Mesothelial cell of epicardium (in vitro differentiated cells): ENCODE measurements at places on chromosomes 4 and X. TPM values are rescaled to one million over a fixed set of nuclear protein-coding genes. Genes with fewer than 3 reads are reported as not detected.

GRCh38 chrX:723781-724180 is 93.2 kb downstream of the SHOX start:
- no peak for DNase-seq
- no peaks in the 10 kb centered on the region for H3K27me3 ChIP-seq
- H3K27ac ChIP-seq, result no peak overlapping the region
- H3K4me3 ChIP-seq, result no peak overlapping the region

- peaks cover 10% of the 10 kb centered on the region for H3K4me1 ChIP-seq
- H3K36me3 ChIP-seq, result no peaks in the 10 kb centered on the region
- peaks cover 26% of the 10 kb centered on the region for H3K27me3 ChIP-seq
- no peak overlapping the region for H3K4me3 ChIP-seq
Measured at GRCh38 chr4:188408244-188409030, 269.2 kb downstream of the TRIML1 start.

GRCh38 chr4:7124689-7125442 is 57.0 kb upstream of the GRPEL1 start:
- DNase-seq, result no peak
- no peak overlapping the region for H3K4me3 ChIP-seq
- H3K36me3 ChIP-seq, result no peaks in the 10 kb centered on the region

DNA sequence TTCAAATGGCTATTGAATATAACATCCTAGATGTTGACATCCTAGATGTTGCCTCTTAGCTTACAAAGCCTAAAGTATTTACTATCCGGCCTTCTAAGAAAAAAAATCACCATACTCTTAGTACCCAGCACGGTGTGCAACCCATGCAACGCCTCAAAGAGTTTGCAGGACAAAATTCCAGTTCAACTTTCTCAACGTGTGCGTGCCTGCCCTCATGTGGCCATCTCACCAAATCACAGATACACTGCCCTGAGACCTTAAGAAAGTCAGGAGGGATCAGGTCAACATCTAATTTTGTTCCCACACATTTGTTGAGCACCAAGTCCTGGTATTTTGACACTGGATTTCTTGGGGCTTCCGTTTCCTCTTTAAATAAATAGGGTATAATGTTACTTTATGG is 68.3 kb downstream of the CRMP1 start:
- peaks cover 63% of the 10 kb centered on the region for H3K36me3 ChIP-seq
- H3K4me1 ChIP-seq, result no peaks in the 10 kb centered on the region
- no peak for DNase-seq
- no peak overlapping the region for H3K4me3 ChIP-seq
- no peak overlapping the region for H3K27ac ChIP-seq
- no peaks in the 10 kb centered on the region for H3K27me3 ChIP-seq

DNA sequence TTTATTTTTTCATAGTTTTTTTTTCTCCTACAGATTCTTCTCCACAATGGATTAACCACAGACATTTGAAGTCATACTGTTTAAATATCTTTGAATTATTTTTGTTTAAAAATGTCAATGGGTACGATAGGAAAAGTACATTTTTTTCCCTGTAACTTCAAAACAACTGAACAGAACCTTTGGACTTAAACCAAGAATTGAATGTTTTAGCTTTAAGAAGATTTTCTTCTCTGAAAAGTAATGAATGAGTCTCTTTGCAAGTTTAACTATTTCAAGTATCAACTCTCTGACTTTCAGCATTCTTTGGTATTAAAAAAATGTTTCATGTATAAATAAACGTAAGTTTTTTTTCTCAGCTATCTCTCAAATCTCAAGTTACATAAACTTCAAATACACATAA is 364.3 kb downstream of the FBXO8 start:
- no peak for DNase-seq
- H3K27ac ChIP-seq, result no peak overlapping the region
- no peaks in the 10 kb centered on the region for H3K36me3 ChIP-seq
- H3K4me1 ChIP-seq, result peaks cover 23% of the 10 kb centered on the region
- H3K27me3 ChIP-seq, result no peaks in the 10 kb centered on the region

DNA sequence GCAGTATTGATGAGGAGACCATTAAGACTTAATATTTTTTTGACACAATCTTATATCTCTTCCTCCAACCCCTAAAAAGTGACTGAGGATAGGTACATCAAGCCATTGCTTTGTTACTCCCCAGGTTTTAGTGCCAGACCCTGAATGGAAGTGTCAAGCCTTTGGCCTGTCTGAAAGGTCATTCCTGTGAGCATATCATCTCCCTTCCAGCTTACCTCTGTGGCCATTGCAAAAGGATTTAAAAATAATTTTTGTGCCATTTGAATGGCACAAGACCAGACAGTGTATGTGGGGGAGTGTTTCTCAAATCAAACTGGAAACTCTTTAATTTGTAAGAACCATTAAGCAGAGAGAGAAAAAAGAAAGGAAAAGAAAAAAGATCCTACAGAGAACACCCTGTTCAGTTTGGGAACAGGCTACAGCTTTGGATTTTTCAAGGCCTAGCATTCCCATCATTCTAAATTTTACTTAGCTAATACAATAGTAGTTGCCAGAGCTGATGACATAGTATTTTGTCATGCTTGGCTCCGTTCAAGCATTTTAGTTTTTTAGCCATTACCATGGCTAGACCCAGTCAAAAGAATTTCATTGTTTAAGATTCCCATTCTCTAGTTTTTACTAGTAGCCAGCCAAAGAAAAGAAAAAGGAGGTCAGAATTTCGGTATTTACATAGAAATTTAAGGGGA is 49.6 kb downstream of the HPF1 start:
- H3K36me3 ChIP-seq, result peaks cover 27% of the 10 kb centered on the region
- no peaks in the 10 kb centered on the region for H3K4me1 ChIP-seq
- H3K27me3 ChIP-seq, result no peaks in the 10 kb centered on the region
- no peak for DNase-seq
- no peak overlapping the region for H3K4me3 ChIP-seq

GRCh38 chr4:82599336-82599735 is 37.5 kb upstream of the TMEM150C start:
- DNase-seq, result no peak
- no peak overlapping the region for H3K27ac ChIP-seq

- DNase-seq, result no peak
- H3K36me3 ChIP-seq, result peaks cover 9% of the 10 kb centered on the region
- H3K4me3 ChIP-seq, result no peak overlapping the region
Measured at GRCh38 chr4:152968806-152969394, 32.8 kb downstream of the FHDC1 start.

- no peaks in the 10 kb centered on the region for H3K36me3 ChIP-seq
- no peaks in the 10 kb centered on the region for H3K27me3 ChIP-seq
- DNase-seq, result peak; percentile 64
- peak within 1 kb of the TSS; percentile 94 for H3K27ac ChIP-seq
- H3K4me3 ChIP-seq, result peak within 1 kb of the TSS; percentile 83
- peaks cover 40% of the 10 kb centered on the region for H3K4me1 ChIP-seq
Measured at GRCh38 chrX:50813843-50814661, at the start of gene SHROOM4. Gene SHROOM4 (minus strand): TSS chrX:50814194. CDS start chrX:50814018, 176 bp downstream.

- H3K27me3 ChIP-seq, result no peaks in the 10 kb centered on the region
- H3K36me3 ChIP-seq, result no peaks in the 10 kb centered on the region
- H3K27ac ChIP-seq, result no peak overlapping the region
- no peaks in the 10 kb centered on the region for H3K4me1 ChIP-seq
Measured at GRCh38 chr4:153064571-153064970, 128.4 kb downstream of the FHDC1 start.

- H3K27me3 ChIP-seq, result no peaks in the 10 kb centered on the region
- no peaks in the 10 kb centered on the region for H3K36me3 ChIP-seq
- no peak overlapping the region for H3K4me3 ChIP-seq
- peak overlapping the region; percentile 62 for H3K27ac ChIP-seq
Measured at GRCh38 chr4:7435471-7436061, 836 bp upstream of the PSAPL1 start.

- H3K36me3 ChIP-seq, result no peaks in the 10 kb centered on the region
- DNase-seq, result no peak
- H3K27me3 ChIP-seq, result peaks cover 19% of the 10 kb centered on the region
- peak overlapping the region; percentile 69 for H3K4me3 ChIP-seq
Measured at GRCh38 chrX:40168480-40169011, 70.8 kb upstream of the BCOR start.

GRCh38 chr4:107721436-107722100 is 1.5 kb upstream of the PAPSS1 start:
- H3K27me3 ChIP-seq, result no peaks in the 10 kb centered on the region
- DNase-seq, result no peak
- peak overlapping the region; percentile 97 for H3K4me3 ChIP-seq
- H3K36me3 ChIP-seq, result no peaks in the 10 kb centered on the region

DNA sequence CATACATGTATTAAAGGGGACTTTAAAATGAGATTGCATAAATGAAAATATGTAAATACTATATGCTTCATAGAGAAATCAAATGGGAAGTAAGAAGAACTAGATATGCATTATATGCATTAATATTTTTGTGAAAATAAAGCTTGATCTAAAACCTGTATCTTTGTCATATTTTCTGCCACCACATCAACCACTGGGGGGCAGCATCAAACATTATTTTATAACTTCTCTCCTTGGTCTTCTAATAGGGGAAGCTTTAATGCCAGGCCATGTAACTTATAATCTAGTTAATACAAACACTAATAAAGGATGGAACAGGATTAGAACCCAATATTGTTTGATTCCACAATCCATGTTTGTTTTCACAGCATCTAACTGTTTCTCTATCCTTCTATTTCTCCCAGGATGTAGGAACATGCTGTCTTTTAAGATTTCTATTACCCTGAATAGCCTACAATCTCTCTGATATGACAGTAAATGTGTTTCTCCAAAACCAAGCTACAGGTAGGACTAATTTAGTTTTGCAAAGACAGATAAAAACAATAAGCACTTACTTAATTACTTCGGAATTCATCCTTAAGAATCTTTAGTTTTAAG is 10.0 kb downstream of the QRFPR start:
- no peak overlapping the region for H3K27ac ChIP-seq
- no peaks in the 10 kb centered on the region for H3K36me3 ChIP-seq
- H3K4me1 ChIP-seq, result peaks cover 15% of the 10 kb centered on the region
- DNase-seq, result peak; percentile 56
- H3K4me3 ChIP-seq, result no peak overlapping the region
- peaks cover 40% of the 10 kb centered on the region for H3K27me3 ChIP-seq

FGF13 gene
- total RNA-seq, result 0.72 to 1.4 TPM (median 1.1 TPM) in 3 replicates

GRCh38 chr4:110850461-110851442 is 227.9 kb upstream of the PITX2 start:
- H3K4me1 ChIP-seq, result peaks cover 43% of the 10 kb centered on the region
- no peak for DNase-seq
- H3K4me3 ChIP-seq, result peak overlapping the region; percentile 40
- peak overlapping the region; percentile 26 for H3K27ac ChIP-seq

DNA sequence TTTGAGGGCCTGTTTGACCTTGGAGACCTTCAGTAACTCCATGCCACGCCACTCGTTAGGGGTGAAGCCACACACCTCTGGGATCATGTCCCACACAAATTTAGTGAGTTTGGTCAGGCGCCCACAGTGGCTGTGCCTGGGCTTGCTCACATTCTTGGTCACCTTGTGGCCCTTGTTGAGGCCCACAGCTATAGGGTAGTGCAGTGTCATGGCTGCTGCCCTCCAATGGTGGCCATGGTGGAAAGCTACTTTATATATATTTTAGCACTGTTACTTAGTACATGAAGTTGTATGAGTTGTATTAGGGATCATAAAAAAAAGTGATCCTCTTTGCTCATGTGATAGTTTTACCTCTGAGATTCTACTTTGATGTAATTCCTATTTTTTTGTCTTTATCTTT is 985 bp upstream of the CXCL11 start:
- H3K27ac ChIP-seq, result no peak overlapping the region
- H3K4me3 ChIP-seq, result no peak overlapping the region
- no peaks in the 10 kb centered on the region for H3K36me3 ChIP-seq
- no peaks in the 10 kb centered on the region for H3K4me1 ChIP-seq
- peaks cover 1% of the 10 kb centered on the region for H3K27me3 ChIP-seq

GRCh38 chr4:3481783-3482393 is 18.8 kb downstream of the DOK7 start:
- H3K27ac ChIP-seq, result no peak overlapping the region
- no peaks in the 10 kb centered on the region for H3K36me3 ChIP-seq
- peaks cover 16% of the 10 kb centered on the region for H3K27me3 ChIP-seq
- no peak overlapping the region for H3K4me3 ChIP-seq

DNA sequence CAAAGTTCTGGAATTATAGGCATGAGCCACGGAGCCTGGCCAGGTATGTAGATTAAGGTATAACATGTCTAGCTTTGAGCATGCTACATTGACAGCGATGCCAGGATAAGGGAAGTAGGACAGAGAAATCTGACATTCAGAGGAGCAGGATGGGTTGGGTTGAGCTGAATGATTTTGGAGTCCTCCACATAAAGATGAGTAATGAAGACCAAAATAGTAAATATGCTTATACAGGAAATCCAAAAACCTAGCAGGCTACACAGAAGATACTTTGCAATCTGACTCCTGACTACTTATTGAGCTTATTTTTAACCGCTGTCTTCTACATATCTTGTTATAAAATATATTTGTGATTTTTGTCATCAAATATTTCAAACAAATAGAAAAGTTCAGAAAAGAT is 69.7 kb downstream of the PDGFC start:
- H3K27ac ChIP-seq, result no peak overlapping the region
- H3K27me3 ChIP-seq, result no peaks in the 10 kb centered on the region
- DNase-seq, result no peak
- H3K36me3 ChIP-seq, result peaks cover 3% of the 10 kb centered on the region
- H3K4me3 ChIP-seq, result no peak overlapping the region

DNA sequence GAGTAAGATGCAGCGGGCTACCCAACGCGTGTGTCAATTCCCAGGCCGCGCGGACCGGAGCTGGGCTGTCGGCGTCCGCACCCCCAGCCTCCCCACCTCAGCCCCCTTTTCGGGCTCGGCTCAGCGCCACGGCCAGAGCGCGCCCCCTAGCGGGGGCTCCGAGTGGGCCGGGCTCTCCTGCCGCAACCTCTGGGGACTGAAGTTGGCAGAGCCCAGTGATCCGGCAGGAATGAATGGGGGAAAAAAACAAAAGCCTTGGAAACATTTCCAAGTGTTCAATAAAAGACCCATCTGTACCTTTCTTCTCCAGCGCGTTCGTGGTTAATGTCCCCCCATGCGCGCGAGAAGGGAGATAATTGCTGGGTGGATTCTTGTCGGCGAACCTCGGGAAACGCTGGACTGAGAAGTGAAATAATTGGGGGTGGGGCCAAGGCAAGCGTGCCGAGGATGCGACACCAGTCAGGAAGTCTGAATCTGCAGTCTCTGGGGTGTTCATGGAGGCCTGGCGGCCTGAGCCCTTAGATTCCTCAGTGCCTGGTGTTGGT is 5.2 kb upstream of the ARX start:
- H3K27me3 ChIP-seq, result peaks cover 98% of the 10 kb centered on the region
- DNase-seq, result no peak
- no peaks in the 10 kb centered on the region for H3K36me3 ChIP-seq
- H3K27ac ChIP-seq, result no peak overlapping the region
- H3K4me1 ChIP-seq, result peaks cover 28% of the 10 kb centered on the region

GRCh38 chr4:126871810-126872209 is 760.9 kb upstream of the INTU start:
- H3K27me3 ChIP-seq, result no peaks in the 10 kb centered on the region
- peaks cover 2% of the 10 kb centered on the region for H3K36me3 ChIP-seq
- H3K4me3 ChIP-seq, result no peak overlapping the region
- DNase-seq, result no peak
- no peaks in the 10 kb centered on the region for H3K4me1 ChIP-seq
- no peak overlapping the region for H3K27ac ChIP-seq

- H3K4me3 ChIP-seq, result no peak overlapping the region
- H3K27ac ChIP-seq, result no peak overlapping the region
- H3K4me1 ChIP-seq, result peaks cover 4% of the 10 kb centered on the region
- no peaks in the 10 kb centered on the region for H3K36me3 ChIP-seq
- no peak for DNase-seq
Measured at GRCh38 chr4:20809812-20810211, 109.6 kb downstream of the PACRGL start.

GRCh38 chr4:94420356-94420755 is 31.4 kb upstream of the PDLIM5 start:
- H3K4me1 ChIP-seq, result peaks cover 11% of the 10 kb centered on the region
- no peak for DNase-seq
